ENCODE measurements at places on chromosomes 2 and 18.

DNA sequence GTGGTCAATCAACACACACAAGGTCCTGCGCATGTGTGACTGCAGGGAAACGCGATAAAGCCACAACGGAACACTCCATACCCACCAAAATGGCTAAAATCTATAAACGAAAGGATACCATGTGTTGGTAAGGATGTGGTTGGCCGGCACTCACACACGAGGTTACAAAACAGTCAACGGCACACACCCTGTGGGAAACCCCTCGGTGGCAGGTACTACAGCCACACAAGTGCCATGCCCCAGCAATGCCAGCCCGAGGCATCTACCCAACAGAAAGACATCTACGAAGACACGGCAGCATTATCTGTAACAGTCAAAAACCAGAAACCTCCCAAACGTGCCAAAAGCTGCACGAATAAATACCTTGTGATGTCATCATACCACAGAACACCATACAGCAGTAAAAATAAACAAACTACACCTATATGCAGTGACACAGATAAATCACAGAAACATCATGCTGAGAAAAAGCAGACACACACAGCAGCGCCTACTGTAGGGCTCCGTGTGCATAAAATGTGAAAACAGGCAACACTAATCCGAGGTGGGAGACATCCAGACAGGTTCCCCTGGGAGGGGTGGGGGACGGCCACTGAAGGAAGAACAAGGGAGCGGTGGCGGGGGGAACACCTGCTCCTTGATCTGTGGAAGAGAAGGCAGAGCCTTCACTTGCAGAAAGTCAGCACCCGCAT lies 36.7 kb downstream of the HDAC4 start:
- no peak for DNase-seq

- DNase-seq: peak; percentile 24
Observed at GRCh38 chr18:44229693-44230108, 451.0 kb upstream of the SETBP1 start.

DNA sequence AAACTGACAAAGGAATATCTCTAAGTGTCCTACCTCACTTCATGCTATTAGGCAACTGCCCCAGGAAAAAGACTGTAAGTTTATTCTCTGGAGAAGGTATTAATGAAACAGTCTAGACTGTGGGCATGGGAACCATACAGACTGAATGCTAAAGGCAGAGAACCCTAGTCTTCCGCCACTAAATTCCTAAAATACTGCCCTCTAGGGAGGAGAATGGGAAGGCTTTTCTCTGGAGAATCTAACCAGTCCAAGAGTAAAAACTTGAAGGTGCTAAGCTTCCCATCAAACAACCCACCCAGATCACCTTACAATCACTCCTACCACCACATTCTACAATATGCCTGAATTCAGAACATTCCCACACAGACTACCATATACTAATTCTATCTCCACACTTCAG lies 3.4 kb downstream of the SRBD1 start:
- DNase-seq: no peak

- no peak for DNase-seq
Observed at GRCh38 chr2:37820471-37820986, 104.6 kb upstream of the RMDN2 start.

- DNase-seq: no peak
Observed at GRCh38 chr2:69133898-69134297, 120.9 kb downstream of the ANTXR1 start.

- DNase-seq: no peak
Observed at GRCh38 chr18:35672897-35673296, 91.4 kb downstream of the GALNT1 start.

DNA sequence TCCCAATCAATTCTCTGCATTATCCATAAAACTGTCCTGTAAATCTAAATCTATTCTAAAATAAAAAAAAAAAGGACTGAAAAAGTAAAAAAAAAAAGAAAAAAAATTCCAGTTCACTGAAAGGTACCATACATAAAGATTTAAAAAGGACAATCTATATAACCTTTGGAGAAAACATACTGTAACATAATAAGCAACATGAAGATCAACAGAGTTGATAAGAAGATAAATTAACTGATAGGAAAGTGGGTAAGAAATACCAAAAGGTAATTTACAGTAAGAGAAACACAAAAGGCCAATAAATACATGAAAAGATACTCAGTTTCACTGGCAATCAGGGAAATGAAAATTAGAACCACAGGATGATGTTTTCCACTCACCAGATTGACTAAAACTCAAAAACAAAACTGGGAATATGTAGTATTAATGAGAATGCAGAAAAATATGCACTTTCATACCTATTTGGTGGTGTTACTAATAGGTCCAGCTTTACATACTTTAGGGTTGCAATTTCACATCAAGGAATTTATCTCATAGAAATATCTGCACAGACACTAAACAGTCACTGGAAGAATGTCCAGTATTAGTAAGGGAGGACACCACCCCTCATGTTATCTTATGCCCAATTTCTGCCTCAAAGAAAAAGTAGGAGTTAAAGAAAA lies 48.3 kb upstream of the SEMA4C start:
- no peak for DNase-seq

DNA sequence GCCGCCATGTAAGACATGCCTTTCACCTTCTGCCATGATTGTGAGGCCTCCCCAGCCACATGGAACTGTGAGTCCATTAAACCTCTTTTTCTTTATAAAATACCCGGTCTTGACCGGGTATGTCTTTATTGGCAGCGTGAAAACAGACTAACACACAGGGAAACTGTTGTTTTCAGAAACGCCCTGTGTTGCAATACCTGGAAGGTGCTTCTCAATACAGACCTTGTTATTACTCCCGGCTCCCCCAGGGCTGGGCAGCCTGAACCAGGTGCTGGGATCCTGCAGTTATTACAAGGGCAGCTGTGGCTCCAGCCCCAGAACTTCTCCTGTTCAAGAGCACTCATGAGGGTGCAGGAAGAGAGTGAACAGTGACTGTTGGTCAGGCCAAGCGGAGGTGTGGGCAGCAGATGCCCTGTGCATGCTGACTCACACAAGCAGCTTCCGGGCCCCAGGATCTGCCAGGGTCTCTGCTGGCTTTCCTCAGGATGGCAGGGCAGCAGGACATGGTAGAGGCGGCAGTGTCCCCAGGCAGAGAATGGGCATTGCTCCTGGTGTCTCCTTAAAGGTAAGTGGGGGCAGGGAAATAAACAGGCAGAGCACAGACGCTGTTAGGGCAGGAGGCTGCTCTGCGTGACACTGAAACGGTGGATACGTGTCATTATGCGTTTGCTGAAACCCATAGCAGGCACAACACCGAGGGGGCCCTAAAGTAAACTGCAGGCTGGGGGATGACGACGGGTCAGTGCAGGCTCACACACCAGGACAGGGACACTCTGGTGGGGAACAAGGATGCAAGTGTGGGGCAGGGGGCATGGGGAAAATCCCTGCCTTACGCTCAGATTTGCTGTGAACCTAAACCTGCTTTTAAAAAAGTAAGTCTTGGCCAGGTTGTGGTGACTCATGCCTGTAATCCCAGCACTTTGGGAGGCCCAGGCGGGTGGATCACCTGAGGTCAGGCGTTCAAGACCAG lies 89.1 kb downstream of the NDUFA10 start:
- DNase-seq: no peak

DNA sequence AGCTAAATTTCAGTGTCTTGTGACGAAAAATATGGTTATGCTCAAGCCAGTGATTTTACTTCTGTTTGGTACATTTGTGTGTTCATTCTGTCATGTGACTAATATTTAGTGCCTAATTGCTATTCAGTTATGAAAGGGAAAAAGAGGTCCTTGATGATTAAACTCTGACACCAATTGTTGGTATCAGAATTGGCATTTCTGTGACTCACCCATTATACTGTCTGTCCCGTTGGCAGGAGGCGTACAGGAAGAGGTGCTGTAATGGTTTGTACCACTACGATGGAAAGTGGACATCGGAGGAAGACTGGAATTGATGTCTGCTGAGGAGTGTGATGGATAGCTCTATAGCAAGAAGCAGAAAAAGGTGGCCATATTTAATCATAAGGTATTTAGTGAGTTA lies 310.4 kb upstream of the CCDC68 start:
- no peak for DNase-seq

GRCh38 chr2:45653122-45653913 lies 1.8 kb downstream of the PRKCE start:
- DNase-seq: no peak

DNA sequence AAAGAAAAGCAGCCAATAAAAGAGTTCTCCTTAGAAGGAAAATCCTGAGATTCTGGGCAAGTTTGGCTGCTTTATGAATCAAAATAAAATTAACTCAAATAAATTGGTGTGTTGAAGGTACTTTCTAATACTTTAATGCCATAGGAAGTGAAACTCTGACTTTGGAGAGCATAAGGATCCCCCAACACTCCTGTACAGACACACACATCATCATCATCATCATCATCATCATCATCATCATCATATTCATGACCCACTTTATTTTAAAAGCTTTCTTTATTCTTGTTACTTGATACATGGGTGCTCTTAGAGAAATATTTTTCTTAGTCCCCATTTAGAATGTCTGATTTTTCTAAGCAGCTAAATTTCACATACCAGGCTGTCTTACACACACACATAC lies 283.1 kb upstream of the CYRIA start:
- no peak for DNase-seq

DNA sequence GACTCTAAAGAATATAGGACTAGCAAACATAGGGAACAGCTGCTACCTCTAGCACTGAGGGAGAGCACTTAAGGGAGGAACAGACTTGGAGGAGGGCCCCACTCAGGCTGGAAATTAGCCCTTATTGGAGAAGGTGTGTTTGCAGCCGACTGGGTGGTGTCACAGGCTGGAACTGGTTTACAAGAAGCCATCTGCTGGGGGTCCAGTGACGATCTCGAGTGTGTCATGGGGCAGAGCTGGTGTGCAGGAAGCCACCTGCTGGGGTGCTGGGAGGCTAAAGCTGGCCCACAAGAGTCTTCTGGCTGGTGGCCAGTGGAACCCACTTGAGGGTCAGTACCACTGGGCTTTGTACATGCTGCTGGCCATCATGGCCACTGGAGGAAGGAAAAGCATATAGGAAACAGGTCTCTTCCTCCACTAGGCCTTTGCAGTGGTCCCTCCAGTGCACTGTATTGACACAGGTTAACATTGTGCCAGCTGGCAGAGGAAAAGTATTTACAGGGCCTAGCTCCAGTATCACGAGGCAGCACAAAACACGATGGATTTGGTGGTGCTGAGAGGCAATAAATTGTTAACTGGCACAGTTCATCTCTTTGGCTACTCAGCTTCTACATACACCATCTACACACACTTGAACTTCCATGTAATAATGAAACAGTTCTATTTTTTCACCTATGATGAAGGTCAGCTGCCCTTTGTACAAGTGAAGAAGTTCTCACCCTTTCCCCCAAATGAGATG lies 43.6 kb downstream of the MAP3K20 start:
- no peak for DNase-seq

DNA sequence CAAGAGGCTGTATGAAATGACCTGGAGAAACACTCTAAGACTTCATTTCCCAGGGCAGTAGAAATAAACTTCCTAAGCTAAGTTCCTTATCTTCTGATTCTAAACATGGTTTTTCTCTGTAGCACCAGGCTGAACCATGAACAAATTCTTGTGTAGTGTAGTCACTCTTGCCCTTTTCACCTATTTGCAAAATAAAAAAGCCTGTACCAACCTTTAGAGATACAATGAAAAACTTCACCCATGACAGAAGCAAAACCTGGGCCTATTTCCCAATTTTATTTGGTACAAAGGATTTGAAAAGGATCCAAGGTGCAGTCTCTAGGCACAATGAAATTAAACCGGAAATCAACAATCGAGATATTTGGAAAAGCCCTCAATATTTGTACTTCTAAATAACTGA lies 43.6 kb downstream of the POLR1A start:
- no peak for DNase-seq

GRCh38 chr2:233075966-233076339 lies 15.8 kb downstream of the INPP5D start:
- no peak for DNase-seq

GRCh38 chr18:8704361-8705237 lies 757 bp upstream of the MTCL1 start:
- DNase-seq: peak; percentile 74

GRCh38 chr2:189076120-189076519 lies 101.9 kb downstream of the COL3A1 start:
- no peak for DNase-seq

DNA sequence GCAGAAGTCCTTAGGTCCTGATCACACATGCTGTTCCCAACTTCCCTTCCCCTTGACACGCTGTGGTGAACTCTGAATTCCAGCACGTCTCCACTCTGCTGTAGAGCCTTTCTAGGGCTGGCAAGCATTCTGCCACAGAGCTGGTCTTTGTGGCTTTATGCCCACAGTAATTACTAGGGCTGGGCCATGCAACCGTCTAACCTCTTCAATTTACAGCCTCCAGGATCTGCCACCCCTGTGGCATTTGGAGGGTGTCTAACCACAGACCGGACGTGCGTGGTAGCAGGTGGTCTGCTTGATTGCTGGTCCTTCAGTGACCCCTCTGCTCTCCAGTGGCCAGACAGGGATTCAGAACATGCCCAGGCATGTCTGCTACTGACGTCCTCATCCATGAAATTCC lies 43.1 kb upstream of the TGFA start:
- DNase-seq: no peak

DNA sequence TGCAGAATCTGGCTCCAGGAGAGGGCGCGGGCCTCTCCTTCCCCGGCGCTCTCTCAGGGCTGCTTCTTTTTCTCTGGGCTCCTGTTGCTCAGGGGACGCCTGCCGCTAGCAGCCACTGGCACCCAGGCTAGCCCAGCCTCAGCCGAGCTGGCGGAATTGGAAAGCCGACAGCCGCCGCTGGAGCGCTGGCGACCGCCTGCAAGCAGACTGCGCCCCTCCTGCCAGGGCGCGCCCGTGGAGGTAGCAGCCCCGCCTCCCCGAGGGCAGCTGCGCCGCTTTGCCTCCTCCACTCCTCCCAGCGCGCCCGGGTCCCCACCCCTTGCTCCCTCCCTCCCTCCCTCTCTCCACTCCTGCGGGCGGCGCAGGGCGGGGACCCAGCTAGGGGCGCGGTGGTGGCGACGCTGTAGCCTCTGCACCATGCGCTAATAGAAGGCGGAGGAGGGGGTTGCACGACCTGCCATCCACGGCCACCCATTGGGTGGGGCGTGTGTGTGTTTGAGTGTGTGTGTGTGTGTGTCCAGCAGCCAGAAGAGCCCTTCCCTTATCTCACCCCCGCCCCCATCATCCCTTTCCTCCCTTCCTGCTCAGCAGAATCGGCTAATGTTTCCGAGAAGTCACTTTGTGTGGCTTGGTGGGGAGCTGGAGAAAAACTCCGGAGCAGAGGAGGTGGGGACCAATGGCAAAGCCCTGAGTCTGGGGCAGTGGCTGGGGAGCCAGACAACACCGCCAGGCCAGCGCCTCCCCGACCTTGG lies at the start of gene SCN9A:
SCN9A (minus strand) TSS at position 209 of the 752 bp plus-strand sequence. CDS start 64,188 bp downstream, outside the sequence.
- DNase-seq: no peak

- DNase-seq: no peak
Observed at GRCh38 chr2:228802181-228803071, 468.7 kb downstream of the PID1 start.

GRCh38 chr2:60960706-60961105 lies 56.8 kb upstream of the PEX13 start:
- no peak for DNase-seq

- DNase-seq: no peak
Observed at GRCh38 chr2:62084801-62085200, 111.1 kb upstream of the B3GNT2 start.

GRCh38 chr2:223442847-223443246 lies 159.3 kb downstream of the SCG2 start:
- no peak for DNase-seq

Data from tibial nerve (tissue), 4 donors.